Heart left ventricle (tissue), 16 donors: ENCODE measurements at places on chromosomes 7 and 10. TPM values are rescaled to one million over a fixed set of nuclear protein-coding genes. Genes with fewer than 3 reads are reported as not detected.
A peak's percentile ranks its signal among the peaks of the same experiment; 100 is the strongest.

DNA sequence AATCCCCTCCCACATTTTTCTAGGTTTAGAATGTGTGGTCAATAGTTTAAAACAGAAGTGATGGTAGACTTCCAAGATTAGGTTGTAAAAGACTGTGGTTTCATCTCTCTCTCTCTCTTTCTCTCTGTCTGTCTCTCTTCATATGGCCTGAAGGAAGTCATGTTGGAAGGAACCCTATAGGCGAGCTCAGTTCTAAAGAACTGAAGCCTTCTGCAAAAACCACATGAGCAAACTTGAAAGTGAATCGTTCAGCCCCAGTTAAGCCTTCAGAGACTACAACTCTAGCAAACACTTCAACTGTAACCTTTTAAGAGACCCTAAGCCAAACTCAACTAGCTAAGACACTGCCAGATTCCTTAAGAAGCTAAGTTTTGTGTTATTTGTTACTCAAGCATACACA is 707.5 kb upstream of the LRRTM3 start:
- no peak for DNase-seq

DNA sequence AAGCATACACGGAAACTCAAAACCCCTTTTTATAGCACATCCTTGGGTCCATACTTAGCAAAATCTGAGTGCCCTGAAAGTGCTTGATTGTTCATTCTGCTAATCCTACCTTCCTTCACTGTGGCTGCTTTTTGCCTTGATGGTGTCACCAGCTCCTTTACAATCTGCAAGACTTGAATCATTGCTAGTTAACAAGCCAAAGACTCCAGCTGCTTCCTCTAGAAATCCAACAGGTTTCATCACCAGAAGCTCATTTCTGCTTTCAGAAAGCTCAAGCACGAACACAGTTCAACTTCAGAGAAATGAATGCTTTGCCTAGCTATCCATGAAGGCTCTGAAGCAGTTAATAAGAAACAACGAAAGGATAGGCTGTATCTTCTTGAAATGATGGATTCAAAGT is 38.0 kb downstream of the USP6NL start:
- no peak for DNase-seq

DNA sequence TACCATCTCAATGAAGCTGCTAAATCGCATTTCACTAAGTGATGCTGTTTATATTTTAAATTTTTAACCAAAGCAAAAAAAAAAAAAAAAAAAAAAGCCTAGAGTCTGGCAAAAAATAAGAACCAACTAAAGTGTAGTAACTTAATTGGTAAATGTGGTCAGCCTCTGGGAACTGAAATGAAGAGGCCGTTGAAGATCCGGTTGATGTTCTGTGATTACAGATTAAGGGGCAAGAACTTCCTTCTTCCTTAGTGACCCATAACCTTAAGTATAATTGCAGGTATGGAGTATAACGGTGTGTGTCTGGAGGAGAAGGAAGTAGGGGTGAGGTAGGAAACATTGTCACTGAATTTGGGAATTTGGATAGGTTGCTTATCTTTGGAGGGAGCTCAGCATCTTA is 7.7 kb upstream of the SRGN start:
- DNase-seq = no peak

- DNase-seq = no peak
These were observed 8.8 kb downstream of the ACADSB start for GRCh38 chr10:123017421-123018165.

- no peak for DNase-seq
These were observed 12.8 kb downstream of the HKDC1 start for GRCh38 chr10:69232736-69233480.

GRCh38 chr7:30411173-30411572 is 67.4 kb downstream of the NOD1 start:
- peak; percentile 28 for DNase-seq

DNA sequence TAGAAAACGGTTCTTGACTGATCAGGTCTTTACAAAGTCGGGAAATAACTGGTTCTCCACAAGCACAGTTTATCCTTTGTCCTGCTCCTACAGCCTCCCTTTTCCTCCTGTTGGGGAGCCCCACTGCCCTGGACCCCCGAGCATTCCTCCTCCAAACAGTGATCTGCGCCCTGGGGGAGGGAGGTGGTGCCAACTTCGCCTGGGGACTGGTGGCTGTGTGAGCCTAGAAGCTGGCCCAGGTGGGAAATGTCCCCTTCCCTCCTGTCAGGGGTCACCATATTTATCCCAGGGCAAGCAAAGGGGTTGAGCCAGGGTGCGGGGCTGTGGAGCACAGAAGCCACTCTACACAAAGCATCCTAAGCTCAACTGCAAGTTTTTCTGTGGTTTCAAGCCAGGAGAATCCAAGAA is 5.2 kb downstream of the HMX3 start:
- DNase-seq = no peak

DNA sequence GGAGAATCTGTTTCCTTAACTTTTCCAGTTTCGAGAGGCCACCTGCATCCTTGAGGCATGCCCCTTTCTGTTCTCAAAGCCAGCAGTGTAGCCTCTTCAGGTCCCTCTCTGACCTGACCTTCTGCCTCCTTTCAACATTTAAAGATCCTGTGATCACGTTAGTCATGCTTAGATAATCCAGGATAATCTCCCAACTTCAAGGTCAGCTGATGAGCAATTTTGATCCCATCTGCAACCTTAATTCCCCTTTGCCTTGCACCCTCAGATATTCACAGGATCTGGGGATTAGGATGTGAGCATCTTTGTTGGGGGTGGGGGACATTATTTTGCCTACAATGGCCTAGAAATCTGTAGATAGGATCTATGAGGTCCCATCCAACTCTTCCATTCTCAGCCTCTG is 8.0 kb downstream of the HKDC1 start:
- no peak for DNase-seq

- DNase-seq = no peak
These were observed 25.3 kb downstream of the EN2 start for GRCh38 chr7:155483245-155483644.

- DNase-seq = no peak
These were observed 1.4 kb upstream of the HOXA7 start for GRCh38 chr7:27157702-27158431.

DNA sequence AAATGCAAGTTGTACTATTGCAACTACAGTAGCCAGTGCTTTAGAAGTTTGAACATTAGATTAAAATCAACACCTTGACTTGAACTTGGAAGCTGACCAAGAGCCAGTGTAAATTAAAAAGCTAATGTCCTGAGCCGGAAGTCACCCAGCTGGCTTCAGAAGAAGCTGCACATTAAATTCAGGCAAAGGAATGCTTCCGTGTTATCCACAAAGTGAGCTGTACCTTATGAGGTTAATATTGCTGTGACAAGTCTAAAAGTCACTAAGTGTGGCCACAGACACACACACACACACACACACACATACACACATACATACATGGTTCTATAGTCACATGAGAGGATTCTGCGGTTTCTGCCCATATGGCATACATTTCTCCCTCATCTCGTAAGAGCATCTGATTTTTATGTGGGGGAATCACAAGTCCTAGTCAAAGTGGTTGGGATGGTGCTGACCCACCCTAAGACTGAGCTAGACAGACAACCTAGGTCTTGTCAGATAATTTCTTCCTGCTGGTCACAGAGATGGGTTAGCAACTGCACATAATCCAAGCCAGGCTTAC is 612.9 kb downstream of the SORCS1 start:
- no peak for DNase-seq

GRCh38 chr7:131690441-131690840 is 134.0 kb upstream of the PODXL start:
- no peak for DNase-seq

DNA sequence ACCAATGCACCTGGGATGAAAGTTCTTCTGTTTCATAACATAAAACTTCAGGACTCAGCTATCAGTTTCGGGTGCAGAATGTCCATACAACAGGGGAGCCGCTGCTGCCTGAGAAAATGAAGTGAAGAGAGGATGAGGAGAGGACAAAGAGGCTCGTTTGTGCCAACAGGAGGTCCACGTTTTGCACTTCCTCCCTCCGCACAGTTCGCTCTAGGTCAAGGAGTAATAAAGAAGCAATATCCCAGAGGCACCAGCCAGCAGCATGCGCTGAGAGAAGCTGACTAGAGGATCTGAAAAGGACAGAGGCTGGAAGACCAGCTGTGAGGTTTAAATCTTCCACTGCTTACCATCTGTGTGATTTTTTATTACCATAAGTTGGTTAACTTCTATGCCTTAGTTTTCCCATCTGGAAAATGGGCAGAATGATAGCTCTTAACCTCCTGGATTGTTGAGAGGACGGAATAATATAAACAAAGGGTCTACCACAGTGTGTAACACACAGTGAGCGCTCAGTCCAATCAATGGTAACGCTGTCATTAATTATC is 709 bp downstream of the GPAM start:
- no peak for DNase-seq

GRCh38 chr7:15168489-15168888 is 265.9 kb upstream of the DGKB start:
- DNase-seq = no peak

- no peak for DNase-seq
These were observed 58.4 kb downstream of the FOXP2 start for GRCh38 chr7:114472896-114473512.

GRCh38 chr7:86949779-86950260 is 109.6 kb downstream of the ELAPOR2 start:
- DNase-seq = no peak

DNA sequence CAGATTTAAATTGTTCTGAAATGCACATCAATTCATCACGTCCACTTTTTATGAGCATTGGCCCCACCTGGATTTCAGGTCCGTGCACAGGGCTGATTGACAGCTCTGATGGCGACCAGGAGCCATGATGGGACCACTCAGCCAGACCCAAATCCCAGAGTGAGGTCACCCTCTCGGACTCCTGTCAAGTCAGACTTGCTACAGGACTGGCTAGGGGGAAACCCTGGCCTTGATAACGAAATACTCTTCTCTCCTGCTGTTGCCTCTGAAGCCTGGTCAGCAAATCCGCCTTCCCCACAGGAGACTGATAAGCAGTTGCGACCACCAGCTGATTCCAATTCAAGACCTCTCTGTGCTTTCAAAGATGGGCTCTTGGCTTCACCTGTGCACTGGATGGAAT is 76.4 kb downstream of the CARD11 start:
- no peak for DNase-seq

DNA sequence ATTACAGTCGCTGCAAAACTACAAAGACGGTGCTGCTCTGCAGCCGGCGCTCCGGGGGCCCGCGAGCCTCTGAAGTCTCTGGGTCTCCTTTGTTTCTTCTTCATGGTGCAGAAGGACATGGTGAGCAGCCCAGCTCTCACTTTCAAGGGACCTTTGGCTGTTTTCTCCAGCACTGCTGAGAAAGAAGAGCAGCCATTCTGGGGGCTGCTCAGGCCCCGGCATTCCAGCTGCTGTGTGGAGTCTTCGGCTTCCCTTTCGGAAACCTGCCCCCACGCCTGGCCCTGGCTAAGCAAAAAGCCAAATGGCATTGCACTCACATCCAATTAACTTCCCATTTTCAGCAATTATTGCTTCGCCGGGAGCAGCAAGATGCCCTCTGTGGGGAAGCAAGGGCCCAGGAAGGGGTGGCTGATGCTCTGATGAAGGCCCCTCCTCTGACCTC is 555.7 kb downstream of the PTPRN2 start:
- DNase-seq = no peak

- no peak for DNase-seq
These were observed 262.7 kb upstream of the CHRM2 start for GRCh38 chr7:136605532-136606329.

- DNase-seq = no peak
These were observed 85.4 kb downstream of the ICA1 start for GRCh38 chr7:8176370-8177081.

ZNF488 gene
- total RNA-seq = 0.25 TPM

AOAH gene
- total RNA-seq = 1.9 TPM

PCGF6 gene
- total RNA-seq = 6.3 TPM

IQCE gene
- 12.9 TPM for total RNA-seq

MUC3A gene
- total RNA-seq = 1.2 TPM

WDFY4 gene
- 0.81 TPM for total RNA-seq

PNLIPRP1 gene
- total RNA-seq = not detected

TBRG4 gene
- total RNA-seq = 61.4 TPM

NRCAM gene
- 0.35 TPM for total RNA-seq

TMEM213 gene
- total RNA-seq = not detected

MMD2 gene
- not detected for total RNA-seq

CYP2C9 gene
- not detected for total RNA-seq

LRIT1 gene
- total RNA-seq = not detected
